ENCODE measurements at places on chromosomes 7 and 10.

GRCh38 chr10:110411047-110411410 is 86.7 kb upstream of the DUSP5 start:
- no peak for DNase-seq

DNA sequence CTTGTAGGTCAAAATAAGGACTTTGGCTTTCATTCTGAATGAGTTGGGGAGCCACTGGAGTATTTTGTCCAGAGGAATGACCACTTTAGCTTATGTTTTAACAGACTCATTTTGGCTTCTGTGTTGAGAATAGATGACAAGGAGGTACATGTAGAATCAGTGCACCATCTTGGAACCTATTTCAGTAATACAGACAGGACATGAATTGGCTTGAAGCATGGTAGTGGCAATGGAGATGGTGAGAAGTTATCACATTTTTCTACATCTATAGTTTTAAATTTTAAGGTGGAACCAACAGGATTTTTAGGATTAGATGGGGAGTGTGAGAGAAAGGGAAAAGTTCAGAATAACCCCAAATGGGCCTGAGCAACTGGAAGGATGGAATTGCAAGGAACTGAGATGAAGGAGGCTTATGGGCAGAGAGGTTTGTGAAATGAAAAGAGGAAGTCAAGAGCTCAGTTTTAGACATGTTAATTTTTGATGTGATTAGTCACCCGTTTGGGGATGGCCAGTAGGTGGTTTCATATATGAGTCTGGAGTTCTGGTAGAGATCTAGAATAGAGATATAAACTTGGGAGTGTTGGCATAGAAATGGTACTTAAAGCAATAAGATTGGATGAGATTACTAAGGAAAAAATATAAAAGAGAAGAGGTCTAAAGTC is 89.2 kb upstream of the JAZF1 start:
- DNase-seq = no peak

DNA sequence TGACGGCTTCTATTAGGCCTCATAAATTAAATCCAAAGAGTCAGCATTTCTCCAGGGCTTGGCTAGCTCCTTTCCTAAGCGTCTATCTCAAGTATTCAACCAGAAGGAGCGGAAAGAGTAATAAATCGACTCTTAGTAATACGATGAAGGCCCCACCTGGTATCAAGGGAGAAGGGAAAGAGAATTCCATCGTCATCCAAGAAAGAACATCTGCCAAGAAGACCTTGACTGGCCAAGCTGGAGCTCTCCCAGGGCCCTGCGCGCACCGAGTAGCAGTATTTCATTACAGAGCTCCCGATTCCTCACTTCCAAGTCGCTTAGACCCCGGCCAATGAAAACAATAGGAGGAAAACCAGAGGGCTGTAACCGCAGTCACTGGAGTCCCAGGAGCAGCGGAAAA is 178.0 kb upstream of the FRMD4A start:
- no peak for DNase-seq

DNA sequence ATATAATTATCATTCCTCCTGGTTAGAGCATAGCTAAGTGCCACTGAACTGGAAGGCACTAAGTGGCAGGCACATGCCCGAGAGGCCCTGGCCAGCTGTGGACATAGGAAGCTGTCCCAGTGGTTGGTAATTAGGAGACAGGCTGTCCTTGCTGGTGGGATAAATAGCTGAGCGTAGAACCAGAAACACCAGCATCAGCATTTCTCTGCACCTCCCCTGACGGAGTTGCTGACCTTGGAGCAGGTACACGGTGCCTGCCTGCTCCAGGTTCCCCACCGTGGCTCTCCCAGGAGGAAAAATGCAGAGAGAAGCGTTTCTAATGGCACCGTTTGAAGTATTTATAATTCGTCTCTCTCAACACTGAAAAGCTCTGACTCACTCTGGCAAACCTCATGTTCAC is 5.6 kb upstream of the ABLIM1 start:
- DNase-seq = no peak

DNA sequence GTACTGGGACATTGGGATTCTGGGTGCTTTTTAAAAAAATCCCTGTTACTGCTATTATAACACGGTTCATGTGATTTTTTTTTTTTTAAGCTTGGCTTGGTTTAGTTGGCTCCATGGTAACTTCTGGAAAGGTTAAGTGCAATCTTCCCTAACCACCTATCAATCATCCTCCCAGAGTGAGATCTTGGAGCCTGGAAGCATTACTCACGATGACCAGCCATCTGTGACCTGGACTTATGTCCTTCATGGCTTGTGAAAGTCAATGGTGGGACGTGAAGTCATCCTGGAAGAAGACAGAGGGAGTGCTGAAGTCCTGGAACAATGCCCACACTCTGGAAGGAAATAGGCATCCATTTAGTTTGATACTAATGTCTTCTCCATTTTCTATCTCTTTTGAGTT is 135.5 kb upstream of the FRMD4A start:
- no peak for DNase-seq

DNA sequence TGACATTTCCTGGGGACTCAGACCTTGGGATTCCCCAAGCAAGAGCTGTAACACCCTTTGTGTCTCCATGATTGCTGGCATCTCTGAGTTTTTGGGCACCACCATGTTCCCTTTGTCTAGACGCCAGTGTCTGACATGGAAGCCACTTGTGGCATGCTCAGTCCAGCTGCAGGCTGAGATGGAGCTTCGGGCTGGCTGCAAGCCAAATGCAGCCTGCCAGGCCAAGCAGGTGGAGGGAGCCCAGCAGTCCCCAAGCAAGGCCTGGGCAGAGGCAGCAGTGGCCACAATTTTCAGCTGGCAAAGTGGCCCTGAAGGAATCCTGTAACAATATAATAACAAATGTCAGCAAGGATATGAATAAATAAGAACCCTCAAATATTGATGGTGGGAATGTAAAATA is 86.2 kb upstream of the ABCB5 start:
- no peak for DNase-seq

- no peak for DNase-seq
These were observed 308.7 kb downstream of the DNAJB6 start for GRCh38 chr7:157645539-157645938.

- DNase-seq = no peak
These were observed 693.3 kb upstream of the GRM3 start for GRCh38 chr7:85950418-85950817.

DNA sequence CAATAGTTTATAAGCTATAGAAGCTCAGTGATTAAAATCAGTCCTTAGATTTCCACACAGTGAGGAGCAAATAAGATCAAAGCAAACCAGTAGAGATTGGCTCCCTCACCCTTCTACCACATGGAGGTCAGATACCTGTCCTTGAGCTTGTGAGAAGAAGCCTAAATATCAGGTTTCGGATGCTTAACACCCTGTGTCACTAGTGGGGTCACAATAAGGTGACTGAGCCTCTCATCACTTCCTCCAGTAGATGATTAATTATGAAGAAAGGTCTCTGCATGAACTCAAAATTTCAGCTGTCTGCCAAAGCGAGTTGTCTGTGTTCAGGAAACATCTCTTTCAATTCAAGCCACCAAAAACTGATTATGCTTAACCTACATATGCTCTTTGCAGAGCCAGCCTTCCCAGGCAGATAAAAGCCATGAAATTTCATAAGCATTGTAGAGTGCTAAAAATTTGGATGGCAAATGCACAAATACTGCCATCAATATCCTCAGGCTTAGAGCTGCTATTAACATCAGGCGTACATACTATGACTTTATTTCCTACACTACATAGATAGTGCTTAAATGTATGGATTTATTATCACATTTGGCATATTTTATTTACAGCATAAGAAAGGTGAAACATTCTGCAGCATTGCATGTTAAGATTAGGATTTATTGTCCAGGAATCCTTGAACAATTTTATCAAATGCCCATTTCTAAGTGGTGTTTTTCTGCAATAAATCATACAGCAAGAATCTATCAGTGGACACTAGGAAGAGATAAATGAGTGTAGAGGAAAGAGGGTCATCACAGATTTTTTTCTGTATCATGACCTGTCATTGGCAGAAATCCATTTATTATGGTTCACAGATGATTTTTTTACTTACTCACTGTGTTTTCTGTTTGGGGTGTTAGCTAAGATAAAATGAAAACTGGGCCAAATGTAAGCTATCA is 285.1 kb upstream of the SP8 start:
- DNase-seq = no peak

DNA sequence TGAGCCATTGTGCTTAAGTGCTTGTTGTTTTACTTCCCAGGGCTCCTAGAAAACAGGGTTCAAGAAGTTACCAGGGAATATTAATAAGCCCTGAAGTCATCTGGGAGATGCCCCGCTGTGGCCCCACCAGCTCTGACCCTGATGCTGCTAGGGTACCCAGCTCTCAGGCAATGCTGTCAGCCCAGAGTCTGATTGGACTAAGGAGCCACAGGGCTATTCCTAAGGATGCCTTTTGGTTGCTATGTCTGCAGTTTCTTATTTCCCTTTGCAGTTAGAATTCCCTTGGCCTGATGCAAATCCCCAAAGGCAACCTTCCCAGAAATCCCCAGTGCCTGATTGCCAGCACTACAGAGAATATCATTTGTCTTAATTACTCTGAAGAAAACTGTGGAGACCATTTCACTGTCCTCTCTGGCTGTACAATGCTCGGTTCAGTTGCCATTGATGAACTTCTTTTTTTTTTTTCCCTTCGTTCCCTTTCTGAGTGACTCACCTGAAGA is 236.7 kb upstream of the KMT2E start:
- DNase-seq = no peak

DNA sequence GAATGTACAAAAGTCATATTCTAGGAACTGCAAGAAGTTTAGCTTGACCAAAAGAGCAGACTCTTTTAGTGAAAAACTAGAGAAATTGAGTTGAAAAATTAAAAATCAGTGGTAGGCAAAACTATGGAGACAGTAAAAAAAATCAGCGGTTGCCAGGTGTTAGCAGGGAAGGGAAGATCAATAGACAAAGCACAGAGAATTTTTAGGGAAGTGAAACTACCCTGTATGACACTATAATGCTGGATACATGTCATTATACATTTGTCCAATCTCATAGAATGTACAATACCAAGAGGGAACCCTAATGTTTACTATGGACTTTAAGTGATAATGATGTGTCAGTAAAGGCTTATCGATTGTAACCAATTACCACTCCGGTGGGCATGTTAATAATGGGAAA is 761.9 kb downstream of the MAGI2 start:
- no peak for DNase-seq

DNA sequence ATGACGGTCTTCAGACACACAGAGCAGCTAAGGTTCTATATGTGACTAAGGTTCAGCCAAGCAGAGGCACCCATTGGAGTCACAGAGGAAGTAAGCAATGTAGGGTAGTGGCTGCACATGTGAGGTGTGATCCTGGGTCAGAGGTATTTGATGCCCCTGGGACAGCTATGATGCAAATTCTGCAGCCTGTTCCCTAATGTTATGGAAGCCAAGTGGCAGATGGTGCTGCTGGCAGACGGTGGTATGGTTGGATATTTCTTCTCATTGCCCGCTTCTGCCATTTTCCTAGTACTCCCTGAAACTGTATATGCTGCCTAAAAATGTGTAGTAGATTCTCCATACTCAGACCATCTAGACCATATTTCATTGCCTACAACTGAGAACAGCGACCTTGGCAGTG is 7.2 kb downstream of the TAS2R16 start:
- no peak for DNase-seq

DNA sequence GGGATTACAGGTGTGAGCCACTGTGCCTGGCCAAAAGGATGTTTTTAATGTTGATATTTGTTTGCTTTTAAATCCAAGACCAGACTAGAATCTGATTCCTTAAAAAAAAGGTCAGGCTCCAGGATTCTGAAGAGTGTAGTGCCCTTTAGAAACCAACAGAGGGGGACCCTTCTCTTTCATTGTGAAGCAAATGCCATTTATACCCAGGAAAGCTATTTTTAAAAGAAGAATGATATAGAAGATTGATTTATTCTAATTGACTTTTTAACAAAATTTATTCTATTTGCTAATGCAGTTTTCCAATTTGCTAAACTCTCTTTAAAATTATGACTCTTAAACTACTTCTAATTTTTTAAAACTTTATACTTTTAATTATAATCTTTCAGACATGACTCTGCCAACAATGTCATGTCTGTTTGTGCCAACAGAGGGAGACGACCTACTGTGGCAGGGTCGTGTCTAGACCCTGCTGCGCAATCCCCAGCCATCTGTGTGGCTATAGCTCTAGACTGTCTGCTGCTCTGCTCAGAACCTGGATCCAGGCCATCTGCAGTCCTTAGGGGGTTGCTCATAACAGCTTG is 201.0 kb upstream of the IMMP2L start:
- DNase-seq = no peak

- DNase-seq = peak; percentile 62
These were observed 13.9 kb upstream of the DNAAF5 start for GRCh38 chr7:712381-713138.

GRCh38 chr7:116434820-116435341 is 64.7 kb upstream of the CAV2 start:
- no peak for DNase-seq

GRCh38 chr7:92464515-92464914 is 13.2 kb downstream of the ERVW-1 start:
- no peak for DNase-seq

- DNase-seq = no peak
These were observed 515.7 kb upstream of the GALNT17 start for GRCh38 chr7:70616211-70616610.

- DNase-seq = no peak
These were observed 6.9 kb upstream of the MINDY4 start for GRCh38 chr7:30764030-30764975.

- no peak for DNase-seq
These were observed 126.9 kb downstream of the SLC16A9 start for GRCh38 chr10:59582780-59583179.

GRCh38 chr7:46633200-46633599 is 712.1 kb upstream of the IGFBP3 start:
- DNase-seq = no peak

GRCh38 chr7:31705377-31705776 is 18.4 kb downstream of the PPP1R17 start:
- no peak for DNase-seq
